Activated gamma-delta T cell treated with Interleukin-2 at 50 U/mL for 16 hours (primary cell): ENCODE measurements at places on chromosomes 2 and 18.

- DNase-seq, result no peak
These were observed 146.9 kb upstream of the TPO start for GRCh38 chr2:1266351-1266750.

GRCh38 chr18:74990563-74991081 lies 218.3 kb downstream of the PTGR3 start:
- DNase-seq, result no peak

- DNase-seq, result no peak
These were observed 324.4 kb upstream of the CELF4 start for GRCh38 chr18:37889963-37890362.

DNA sequence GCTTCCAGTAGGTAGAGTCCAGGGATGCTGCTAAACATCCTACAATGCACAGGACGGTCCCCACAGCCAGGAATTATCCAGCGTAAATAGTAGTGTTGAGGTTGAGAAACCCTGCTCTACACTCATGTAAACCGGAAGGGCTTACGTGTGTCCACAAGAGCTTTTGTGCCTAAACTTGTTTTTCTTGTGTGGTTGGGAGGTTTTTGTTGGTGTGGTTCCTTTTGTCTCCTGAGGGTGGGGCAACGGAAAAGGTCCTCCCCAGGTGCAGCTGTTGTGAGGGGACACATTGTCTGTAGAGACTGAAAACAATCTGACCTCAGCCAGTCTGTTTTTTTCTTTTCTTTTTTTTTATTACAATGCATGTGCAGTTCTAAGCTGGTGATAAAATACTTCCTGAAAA lies 72.7 kb upstream of the MGAT5 start:
- DNase-seq, result peak; percentile 65

- DNase-seq, result no peak
These were observed 87.9 kb downstream of the INHBB start for GRCh38 chr2:120433816-120434290.

DNA sequence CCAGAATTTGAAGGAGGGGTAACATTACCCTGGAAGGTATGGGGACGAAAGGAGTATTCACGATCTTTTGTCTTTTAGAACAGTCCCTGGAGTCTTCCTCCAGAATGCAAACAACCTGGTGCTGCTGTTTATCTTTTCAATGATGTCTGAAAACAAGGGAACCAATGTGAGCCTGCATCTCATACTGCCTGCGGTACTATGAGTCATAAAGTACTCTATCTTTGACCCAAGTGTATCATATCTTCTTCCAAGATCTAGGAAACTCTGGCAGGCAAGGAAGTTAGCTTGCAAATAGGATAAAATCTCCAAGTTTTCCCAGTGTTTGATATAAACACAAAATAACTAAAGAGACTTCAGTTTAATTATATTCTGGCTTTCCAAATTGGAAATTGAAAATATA lies 968.5 kb downstream of the LRP1B start:
- no peak for DNase-seq

DNA sequence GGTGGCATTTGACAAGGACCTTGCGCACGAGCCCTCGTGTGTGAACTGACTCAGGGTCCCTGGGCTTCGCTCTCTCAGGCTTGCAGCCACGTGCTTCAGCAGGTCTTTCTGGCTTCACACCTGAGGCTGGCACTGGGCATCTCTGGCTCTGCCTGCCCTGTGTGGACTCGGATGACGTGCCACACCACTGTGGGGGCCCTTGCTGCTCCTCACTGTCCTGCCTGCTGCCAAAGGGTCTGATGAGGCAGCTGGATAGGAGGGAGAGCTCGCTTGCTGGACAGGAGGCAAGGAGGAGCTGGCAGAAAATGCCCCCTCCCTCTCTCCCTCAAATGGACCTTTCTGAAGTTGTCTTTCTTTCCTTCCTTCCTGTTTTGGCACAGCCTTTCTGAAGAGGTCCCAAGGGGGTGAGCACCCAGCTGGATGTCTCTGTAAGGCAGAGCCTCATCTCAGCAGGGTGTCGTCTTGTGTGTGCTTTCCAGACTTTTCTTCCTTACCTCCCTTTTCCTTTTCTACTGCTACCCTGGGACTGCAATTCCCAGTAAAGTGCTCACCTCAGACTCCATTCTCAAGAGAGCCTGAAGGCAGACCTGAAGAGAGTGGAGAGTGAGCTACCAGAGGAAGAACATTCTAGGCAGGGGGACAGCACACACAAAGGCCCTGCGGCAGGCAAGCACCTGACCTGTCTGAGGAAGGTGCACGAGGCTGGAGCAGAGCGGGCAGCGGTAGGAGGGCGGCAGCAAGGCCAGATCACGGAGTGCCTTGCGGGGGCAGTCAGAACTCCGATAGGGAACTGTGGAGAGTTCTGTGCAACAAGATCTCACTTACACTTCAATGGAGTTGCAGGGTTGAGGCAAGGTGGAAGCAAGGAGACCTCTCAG lies 5.3 kb downstream of the PER2 start:
- no peak for DNase-seq

DNA sequence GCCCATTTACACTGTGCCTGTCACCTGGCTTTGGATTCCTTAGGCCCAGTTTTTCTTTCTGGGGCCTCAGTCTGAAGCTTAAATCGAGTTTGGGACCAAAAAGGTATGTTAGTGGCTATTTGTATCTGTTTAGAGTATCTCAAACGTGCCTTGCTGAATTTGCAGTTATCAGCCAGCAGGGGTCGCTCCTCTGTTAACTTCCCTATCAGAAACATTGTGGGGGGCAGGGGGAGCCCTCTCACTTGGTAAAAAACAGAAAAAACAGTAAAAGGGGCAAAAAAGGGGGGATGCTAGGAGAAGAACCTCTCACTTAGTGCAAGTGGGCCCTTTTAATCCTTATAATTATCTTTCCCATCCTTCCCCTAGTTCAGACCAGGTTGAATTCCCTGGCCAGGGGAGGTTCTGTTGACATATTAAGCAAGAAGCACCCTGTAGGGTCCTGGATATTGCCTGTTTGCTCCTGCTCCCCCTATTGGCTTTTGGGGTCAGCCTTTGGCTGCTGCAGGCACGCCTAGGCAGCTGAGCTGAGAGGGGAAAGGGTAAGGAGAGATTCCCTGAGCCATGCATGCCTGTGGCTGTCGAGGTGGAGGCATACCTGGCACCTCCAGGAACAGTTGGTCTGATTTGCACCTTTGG lies 8.8 kb upstream of the IFIH1 start:
- peak; percentile 20 for DNase-seq

GRCh38 chr2:149828520-149829210 lies 241.1 kb upstream of the MMADHC start:
- DNase-seq, result no peak

GRCh38 chr2:173571021-173571821 lies 216.5 kb downstream of the CDCA7 start:
- DNase-seq, result no peak
